ENCODE measurements at places on chromosomes 1 and 21.

- DNase-seq = no peak
Observed at GRCh38 chr1:11828511-11828910, 19.1 kb downstream of the NPPA start.

DNA sequence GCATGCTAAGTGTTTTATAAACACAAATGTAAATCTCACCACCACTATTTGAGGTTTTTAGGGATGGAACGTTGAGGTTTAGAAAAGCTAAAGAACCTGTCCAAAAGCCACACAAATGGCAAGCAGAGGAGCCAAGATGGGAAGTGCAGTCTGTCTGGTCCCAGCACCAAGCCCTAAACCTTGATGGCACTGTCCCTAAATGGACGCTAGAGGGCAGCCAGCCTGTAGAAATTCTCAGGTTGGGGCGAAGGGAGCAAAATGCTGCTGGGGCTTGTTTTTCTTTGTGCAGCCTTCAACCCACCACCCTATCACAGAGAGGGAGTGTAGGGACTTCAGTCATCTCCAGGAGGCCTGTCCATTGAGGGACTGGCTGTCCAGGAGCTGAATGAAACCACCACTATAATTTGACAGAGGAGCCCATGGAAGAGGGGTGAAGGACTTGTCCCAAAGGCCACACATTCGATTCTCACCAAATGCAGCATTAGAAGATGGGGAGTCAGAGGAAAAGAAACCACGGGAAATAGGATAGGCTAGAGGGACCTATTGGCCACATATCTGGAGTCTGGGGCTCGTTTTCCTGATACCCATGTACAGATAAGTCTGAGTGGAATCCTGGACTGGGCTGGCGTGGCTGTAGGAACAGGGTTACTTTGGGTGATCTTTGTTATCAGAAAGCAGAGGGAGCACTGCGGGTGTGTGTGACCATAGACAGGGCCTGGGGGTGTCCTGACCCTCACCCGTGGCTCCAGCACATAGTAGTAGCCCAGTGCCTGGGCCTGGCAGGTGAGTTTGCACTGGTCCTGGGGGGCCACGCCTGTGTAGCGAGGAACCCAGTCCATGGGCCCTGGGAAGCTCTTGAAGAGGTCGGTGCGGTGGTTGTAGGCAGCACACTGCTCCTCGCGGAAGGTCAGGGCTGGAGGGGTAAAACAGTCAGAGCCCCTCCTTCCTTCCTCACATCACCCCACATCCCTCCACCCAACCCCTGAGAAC, 6.1 kb downstream of the ADAMTS4 start:
- peak; percentile 60 for DNase-seq

- no peak for DNase-seq
Observed at GRCh38 chr1:235317168-235317567, 10.8 kb downstream of the ARID4B start.

- no peak for DNase-seq
Observed at GRCh38 chr1:153773096-153773921, 1.9 kb upstream of the SLC27A3 start.

DNA sequence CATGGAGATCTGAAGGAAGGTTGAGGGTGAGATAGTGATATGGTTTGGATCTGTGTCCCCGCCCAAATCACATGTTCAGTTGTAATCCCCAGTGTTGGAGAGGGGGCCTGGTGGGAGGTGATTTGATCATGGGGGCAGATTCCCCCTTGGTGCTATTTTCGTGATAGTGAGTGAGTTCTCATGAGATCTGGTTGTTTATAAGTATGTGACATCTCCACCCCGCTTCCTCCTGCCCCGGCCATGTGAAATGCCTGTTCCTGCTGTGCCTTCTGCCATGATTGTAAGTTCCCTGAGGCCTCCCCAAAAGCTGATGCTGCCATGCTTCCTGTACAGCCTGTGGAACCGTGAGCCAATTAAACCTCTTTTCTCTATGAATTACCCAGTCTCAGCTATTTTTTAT, 451.9 kb upstream of the VAMP3 start:
- no peak for DNase-seq

DNA sequence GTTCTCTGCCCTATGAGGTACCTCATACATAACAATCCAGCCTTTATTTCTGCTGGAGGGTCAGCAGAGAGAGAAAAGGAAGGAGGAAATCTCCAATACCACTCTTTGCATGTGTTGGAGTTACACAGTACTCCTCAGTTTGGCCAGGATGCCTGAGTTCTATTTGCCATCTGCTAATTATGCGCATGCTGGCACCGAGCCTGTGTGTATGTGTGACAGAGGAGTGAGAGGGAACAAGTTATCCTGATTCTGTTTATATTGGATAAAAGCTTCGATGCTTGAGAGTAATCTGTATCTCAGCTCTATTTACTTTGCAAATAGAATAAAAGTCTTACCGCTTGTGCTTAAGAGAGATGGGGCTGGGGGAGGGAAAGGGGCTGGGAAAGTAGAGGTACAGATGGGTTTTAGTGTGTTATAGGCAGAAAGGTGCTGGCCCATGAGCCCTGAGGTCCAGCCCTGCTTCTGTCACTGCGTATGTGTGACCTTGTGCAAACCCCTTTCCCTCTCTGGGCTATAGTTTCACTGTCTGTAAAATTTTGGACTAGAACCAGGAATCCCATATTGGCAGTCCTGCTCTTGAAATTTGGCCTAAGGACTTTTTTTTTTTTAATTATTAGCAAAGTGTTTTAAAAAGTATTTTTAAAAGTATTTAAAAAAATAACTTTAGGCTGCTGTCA, 54.5 kb upstream of the PLXNA2 start:
- DNase-seq = no peak

DNA sequence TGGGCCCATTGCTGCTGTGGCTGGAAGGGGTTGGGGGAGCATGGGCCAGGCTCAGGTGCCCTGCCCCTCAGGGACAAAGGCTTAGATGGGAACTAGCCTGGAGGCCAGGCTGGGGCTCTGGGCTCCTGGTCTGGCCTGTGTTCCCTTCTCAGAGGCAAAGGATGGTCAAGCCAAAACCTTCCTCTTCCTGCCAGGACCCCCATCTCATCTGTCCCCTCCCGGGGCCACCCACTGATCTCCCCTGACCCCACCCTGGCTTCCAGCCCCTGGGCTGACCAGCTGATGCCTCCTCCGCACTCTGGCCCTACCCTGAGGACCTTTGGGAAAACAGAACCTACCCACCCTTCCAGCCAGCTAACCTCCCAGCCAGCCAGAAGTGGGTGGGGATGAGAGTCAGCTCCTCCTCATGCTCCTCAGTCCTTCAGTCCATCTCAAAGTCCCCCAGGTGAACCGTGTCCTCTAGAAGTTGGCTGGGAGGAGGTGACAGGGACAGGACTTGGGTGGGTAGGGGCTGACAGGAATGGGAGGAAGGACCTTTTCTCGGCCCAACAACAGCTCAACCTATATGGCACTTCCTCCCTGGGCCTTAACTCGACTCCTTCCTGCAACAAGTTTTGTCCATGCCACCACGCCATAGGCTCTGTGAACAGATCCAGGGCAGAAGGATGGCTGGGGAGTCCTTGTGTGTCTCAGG, 7.5 kb downstream of the PEAR1 start:
- no peak for DNase-seq

DNA sequence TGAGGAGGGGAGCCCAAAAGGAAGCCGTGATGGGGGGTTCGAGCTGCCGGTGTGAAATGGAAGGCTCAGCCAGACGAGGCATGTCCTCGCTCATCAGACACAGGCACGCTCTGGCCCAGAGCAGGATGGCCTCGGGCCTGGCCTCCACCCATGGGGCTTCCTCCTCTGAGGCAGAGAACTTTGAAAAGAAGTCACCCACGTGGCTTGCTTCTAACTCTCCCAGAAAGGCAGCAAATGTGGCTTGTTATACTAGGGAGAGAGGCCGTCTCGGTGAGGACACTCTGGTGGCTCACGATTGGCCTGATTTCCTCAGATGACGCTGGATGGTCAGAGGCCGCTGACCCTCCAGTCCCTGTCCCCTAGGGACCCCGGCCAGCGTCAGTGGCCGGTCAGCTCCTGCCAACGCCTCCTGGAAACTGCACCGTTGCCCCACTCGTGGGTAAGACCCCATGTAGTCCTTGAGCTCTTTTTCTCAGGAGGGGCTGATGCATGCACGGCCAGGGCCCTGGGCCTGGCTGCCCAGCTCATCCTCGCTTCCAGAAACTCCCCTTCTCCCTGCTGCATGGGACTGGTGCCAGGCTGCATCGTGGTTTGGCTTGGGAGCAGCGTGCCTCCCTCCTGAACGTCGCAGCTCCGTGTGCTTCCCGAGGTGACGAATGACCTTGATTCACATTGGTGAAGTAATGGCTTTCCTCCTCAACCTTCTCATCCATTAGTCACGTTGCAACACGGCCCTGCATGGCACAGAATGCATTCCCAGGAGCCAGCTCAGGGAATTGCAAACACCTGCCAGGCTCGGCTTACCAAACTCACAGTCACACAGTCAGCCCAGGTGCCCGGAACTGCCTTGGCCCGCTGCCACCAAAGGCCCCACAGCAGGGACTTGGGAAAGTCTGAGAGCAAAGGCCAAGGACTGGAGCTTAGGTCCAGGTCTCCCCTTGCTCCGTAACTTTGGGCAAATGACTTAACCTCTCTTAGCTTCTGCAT, 58.8 kb downstream of the TOMM20 start:
- DNase-seq = no peak

GRCh38 chr1:53343831-53344668, 16.2 kb upstream of the LRP8 start:
- DNase-seq = no peak

GRCh38 chr1:198175423-198176170, 18.8 kb downstream of the NEK7 start:
- DNase-seq = no peak

- peak; percentile 86 for DNase-seq
Observed at GRCh38 chr1:150149271-150150132, at the start of gene PLEKHO1. PLEKHO1 (plus strand) TSS chr1:150149916; CDS start chr1:150150258, 342 bp downstream.

GRCh38 chr1:227316456-227316855, 1.8 kb downstream of the CDC42BPA start:
- DNase-seq = no peak

GRCh38 chr21:27586326-27586725, 619.4 kb upstream of the ADAMTS5 start:
- no peak for DNase-seq

DNA sequence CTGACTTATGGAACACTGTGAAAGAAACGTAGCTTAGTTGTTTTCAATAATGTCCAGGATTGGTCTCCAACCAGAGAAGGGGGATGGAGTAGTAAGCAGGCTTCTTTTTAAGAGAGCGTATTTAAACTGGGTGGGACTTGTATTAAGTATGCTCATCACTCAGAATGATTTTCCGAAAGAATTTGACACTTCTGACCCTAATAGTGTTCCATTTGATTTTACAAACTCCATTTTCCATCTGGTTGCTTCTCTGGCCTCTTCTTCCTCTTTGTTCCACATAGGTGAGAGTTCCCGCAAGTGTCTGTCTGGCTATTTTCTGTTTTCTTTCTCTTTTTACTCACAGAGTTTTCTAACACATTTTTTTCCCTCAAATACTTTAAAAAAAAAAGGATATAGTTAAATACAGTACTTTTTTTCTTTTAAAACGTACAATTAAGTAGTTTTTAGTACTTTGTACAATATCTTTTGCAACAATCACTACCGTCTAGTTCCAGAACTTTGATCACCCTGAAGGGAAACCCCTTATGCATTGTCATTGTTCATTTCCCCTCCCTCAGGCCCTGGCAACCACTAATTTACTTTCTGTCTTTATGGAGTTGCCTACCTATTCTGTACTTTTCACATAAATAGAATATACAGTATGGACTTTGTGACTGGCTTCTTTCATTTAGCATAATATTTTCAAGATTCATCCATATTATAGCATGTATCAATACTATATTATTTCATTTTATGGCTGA, 67.0 kb downstream of the RASAL2 start:
- no peak for DNase-seq

DNA sequence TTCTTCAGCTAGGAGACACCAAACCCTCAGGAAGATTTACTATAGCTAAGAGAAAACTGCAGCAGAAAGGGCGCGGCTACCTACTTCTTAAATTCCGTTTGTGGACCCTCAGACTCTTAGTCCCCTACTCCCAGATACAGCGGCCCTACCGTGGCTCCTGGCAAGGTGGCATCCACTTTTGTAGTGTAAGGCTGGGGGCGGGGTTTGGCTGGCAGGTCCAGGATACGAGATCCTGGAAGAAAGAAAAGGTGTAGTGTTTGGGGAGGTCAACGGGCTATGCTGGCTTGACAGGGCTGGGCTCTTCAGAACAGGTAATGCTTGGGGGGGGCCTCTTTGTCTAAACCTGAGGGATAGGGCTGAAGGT, 280 bp downstream of the CREB3L4 start:
- DNase-seq = no peak

- no peak for DNase-seq
Observed at GRCh38 chr1:40305451-40305850, 11.6 kb downstream of the COL9A2 start.

GRCh38 chr21:40681164-40681859, 165.6 kb downstream of the DSCAM start:
- no peak for DNase-seq

DNA sequence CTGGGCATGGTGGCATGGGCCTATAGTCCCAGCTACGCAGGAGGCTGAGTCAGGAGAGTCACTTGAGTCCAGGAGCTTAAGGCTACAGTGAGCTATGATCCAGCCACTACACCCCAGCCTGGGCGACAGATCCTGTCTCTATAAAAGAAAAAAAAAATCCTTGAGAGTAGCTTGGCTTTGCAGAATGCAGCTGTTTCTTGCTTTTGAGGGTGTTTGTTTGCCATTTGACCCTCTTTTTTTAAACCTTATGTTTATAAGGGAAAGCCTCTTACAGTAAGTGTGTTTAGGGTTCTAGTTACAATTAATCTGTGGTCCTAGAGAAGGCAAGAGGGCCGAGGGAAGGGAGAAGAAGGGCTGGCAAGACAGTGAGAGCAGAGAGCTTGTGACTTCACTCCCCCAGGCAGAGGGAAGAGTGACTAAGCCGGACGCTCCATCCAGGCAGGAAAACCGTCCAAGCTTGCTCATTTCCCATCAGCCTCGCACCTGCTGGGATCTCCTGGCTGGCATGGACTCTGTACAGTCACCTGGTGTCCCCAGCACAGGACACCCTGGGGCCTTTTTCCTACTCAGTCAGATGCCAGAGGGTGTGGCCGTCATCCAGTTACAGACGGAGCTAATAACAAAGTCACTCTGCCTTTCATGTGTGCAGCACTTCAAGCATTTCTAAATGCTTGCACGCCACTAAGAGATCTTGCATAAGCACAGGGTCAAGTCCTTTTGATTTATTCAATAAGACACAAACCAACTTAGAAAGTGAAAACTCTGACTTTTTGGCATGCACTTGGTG, 55.5 kb upstream of the PSEN2 start:
- no peak for DNase-seq

DNA sequence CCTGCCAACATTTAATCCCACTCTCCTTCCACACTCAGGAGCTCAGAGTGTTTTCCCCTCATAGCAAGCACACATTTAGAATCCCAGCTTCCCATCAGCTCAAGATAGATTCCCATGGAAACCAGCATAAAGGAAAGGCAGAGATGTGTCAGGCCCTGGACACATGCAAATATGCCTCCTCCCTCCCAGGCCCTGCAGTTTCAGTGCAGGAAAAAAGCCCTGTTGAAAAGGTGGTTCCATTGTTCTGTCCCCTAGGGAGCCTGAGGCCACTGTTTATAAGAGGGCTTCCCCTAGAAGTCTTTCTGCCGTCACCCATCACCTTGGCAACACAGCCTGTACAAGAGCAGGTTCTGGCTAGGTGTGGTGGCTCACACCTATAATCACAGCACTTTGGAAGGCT, 3.6 kb downstream of the CACNA1S start:
- DNase-seq = no peak

- DNase-seq = no peak
Observed at GRCh38 chr21:34795548-34796180, 126.9 kb downstream of the CLIC6 start.

Data from activated CD4-positive, alpha-beta T cell treated with anti-CD3 and anti-CD28 coated beads, Interleukin-2, amount 50 U/mL, for 1 hour (primary cell).